Neural progenitor cell (in vitro differentiated cells): ENCODE measurements at places on chromosomes 13 and 19. TPM values are rescaled to one million over a fixed set of nuclear protein-coding genes. Genes with fewer than 3 reads are reported as not detected.

The ZFP36 gene
- total RNA-seq: 1.2 TPM in 1 of 2 replicates, not detected in the other

The IFNL3 gene
- not detected in 2 replicates for total RNA-seq

The SPRED3 gene
- total RNA-seq: 0.99 and 4.6 TPM in 2 replicates

The ZSCAN5C gene
- not detected in 2 replicates for total RNA-seq
